AG10803 (cell line): ENCODE measurements at places on chromosomes 3 and 15.

DNA sequence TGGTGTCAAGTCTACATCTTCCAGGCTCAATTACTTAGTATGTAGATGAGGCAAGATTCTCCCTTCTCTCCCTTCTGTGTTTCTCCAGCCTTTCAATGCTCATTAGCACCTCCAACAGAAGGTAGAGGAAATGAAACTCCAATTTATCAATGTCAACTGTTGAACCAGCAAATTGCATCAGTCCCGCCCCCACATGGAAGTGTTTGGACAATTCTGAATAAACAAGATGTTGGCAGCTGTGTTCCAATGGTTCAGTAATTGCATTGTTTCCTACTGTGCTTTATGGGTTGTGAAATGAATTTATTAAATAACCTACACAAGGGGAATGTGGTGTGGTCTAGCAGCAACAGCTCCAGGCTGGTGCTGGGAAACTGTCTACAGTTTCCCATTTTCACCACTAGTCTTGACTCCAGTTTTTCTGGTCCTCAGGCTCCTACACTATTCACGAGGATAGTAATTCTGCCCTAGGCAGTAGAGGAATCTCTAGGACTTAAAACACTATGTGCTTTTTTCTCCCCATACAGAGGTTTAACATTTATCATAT lies 91.9 kb downstream of the MB21D2 start:
- DNase-seq, result peak; percentile 70

GRCh38 chr3:179278932-179279693 lies 28.2 kb upstream of the KCNMB3 start:
- no peak for DNase-seq

GRCh38 chr15:56098195-56098863 lies 104.9 kb upstream of the NEDD4 start:
- no peak for DNase-seq

DNA sequence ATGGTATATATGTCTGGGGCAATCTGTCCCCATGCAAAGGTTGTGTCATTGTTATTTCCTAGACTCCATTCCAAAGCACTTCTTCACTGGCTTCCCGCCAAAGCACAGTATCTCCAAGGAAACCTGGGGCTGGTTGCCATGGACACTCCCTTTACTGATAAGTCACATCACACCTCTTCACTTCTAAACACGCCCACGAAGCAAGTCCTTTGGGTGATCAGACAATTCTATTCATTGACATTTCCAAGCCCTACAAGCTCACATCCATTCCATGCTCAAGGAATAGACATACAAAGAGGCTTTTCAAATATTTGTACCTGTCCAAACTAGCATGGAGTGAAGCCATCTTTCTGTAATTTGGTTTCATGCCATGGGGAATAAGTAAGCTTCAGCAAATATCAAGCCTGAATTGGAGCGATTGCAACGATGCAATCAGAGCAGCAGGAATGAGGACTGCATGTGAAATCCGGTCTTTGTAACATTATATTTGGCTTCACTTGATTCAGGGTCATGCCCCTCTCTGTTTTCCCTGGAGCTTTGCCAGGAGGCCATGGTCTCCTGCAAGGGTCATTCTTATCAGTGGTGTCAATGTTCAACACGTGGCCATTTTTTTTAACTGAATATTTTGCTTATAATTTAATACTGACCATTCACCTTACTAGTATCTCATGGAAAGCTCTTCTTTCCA lies 201.6 kb upstream of the TMC3 start:
- no peak for DNase-seq

- no peak for DNase-seq
Measured at GRCh38 chr15:69891070-69891536, 206.6 kb downstream of the TLE3 start.

- peak; percentile 70 for DNase-seq
Measured at GRCh38 chr3:115814778-115815380, 191.6 kb downstream of the GAP43 start.

GRCh38 chr15:56460071-56460470 lies 4.9 kb downstream of the MNS1 start:
- DNase-seq, result peak; percentile 10

- no peak for DNase-seq
Measured at GRCh38 chr3:93923006-93923405, 50.7 kb downstream of the PROS1 start.

DNA sequence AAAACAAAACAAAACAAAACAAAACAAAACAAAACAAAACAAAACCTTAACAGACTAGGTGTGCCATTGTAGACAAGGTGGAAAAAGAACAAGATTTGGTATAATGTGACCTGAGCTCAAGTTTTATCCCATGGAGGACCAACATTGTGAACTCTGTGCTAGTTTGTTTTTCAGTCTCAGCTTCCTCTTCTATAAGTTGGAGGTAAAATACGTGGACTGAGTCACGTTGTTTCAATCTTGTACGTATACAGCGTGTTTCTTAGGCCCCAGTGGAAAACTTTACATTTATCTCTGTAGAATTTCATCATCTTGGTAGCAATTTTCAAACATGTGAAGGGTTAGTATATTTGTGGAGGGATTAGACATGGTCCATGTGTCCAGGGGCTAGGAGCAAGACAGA lies 261.6 kb downstream of the CD47 start:
- DNase-seq, result no peak

GRCh38 chr15:67968966-67969365 lies 85.1 kb upstream of the PIAS1 start:
- no peak for DNase-seq

GRCh38 chr3:193451902-193452301 lies 73.3 kb upstream of the ATP13A5 start:
- DNase-seq, result no peak

GRCh38 chr3:54988838-54989630 lies 61.2 kb upstream of the LRTM1 start:
- peak; percentile 94 for DNase-seq

DNA sequence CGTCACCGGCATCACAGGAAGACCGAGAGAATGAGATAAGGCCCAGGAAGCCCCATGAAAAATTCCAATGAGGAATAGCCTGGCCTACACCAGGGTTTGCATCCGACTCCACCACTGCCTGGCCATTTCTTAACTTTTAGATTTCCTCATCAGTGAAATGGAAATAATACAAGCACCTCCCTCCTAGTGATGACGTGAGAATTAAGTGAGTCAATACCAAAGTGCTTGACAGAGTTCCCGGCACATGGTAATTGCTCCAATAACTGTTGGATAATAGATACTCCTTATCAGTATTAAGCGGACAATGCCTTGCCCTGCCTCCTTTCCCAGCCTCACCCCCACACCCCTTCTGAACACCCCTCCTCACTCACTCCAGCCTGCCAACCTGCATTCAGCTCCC lies 105.4 kb downstream of the TLE3 start:
- DNase-seq, result no peak

GRCh38 chr3:55567615-55568014 lies 80.5 kb upstream of the WNT5A start:
- DNase-seq, result no peak

- no peak for DNase-seq
Measured at GRCh38 chr15:98666841-98667240, 18.5 kb downstream of the IGF1R start.

- peak; percentile 83 for DNase-seq
Measured at GRCh38 chr15:80179025-80179759, 26.4 kb downstream of the FAH start.

- DNase-seq, result no peak
Measured at GRCh38 chr3:120218981-120219380, 66.0 kb downstream of the GPR156 start.

GRCh38 chr15:95459273-95459672 lies 871.2 kb upstream of the NR2F2 start:
- DNase-seq, result peak; percentile 4

DNA sequence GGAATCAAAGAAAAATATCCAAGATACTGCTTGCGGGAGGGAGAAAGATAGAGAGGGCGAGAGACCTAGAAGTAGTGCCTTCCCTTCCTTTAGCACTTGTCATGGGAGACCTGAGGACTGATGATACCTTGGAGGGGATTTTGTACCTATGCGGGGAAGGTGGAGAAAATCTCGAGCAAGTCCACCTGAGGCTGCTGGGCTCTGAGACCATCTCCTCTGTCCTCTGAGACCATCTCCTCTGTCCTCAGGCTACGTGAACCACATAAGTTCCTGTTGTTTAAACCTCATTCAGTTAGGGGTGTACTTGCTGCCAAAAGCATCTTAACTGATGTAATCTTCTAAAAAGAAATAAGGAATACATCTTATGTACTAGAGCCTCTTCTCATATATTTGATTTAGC lies 164.9 kb downstream of the NR2F2 start:
- no peak for DNase-seq

DNA sequence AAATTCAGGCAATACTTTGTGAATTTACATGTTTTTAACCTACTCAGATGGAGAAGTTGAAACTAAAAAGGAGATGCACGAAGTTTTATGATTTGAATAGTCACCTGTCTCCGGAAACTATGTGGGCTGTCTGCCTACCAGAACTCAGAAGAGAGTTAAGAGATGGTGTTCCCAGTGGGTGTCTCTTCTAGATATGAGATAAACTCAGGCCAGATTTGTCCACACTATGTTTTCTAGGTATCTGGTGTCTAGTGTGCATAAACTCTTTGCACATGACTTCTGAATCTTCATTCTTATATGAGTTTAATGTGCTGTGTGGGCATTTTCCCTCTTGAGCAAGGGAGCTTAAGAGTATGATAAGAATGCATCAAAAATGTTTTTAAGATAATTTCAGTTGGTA lies 222.8 kb downstream of the FOXP1 start:
- no peak for DNase-seq

DNA sequence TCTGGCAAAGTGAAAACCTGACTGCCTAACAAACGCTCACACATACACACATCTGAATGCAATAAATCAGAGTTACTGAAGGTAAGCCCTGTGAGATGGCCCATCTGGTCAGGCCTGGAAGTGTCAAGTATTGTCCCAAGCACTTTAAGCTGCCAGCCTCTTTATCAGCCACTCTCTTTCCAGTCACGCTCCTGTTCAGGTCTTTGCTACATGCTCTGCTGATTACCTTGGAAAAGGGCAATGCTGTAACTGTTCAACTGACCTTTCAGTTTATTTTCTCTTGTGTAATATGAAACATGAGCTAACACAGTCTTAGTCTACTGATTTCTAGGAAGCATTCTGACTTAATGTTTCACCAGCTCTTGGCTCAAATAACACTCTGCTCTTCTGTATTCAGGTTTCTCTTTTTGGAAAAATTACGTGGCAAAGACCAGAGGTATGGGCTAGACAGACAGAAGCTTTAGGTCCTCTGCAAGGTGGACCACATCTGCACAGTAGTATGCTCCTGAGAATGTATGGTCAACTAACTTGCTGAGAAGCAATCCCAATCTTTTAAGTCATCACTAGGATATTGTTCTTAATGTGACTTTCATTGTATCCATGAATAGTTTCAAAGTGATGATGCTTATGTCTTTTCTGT lies 44.5 kb downstream of the GBE1 start:
- DNase-seq, result peak; percentile 48

DNA sequence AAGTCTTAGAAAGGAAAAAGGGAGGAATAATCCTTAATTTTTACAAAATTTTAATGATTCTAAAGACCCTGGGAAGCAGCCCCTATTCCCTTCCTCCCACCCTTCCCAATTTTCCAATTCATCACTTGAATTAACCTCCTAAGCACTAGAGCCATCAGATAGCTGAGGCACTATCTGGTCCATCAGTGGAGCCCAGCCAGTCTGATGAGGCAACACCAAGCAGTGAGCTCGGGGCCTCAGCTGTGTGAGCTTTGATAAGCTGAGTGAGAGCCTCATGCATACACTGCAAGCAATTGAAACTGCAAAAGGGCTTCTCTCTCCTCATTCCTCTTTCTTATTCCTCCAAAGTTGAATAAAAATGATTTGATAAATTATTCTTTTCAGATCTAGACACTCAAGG lies 31.9 kb downstream of the TUSC7 start:
- no peak for DNase-seq

GRCh38 chr3:166125179-166125578 lies 288.0 kb upstream of the BCHE start:
- DNase-seq, result no peak

DNA sequence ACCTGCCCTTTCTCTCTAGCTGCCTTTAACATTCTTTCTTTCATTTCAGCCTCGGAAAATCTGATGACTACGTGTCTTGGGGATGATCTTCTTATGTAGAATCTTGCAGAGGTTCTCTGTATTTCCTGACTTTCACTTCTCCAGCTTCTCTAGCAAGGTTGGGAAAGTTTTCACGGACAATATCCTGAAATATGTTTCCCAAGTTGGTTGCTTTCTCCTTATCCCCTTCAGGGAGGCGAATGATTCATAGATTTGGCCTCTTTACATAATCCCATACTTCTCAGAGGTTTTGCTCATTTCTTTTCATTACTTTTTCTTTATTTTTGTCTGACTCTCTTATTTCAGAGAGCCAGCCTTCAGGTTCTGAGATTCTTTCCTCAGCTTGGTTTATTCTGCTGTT lies 62.1 kb upstream of the CCDC54 start:
- DNase-seq, result peak; percentile 9

DNA sequence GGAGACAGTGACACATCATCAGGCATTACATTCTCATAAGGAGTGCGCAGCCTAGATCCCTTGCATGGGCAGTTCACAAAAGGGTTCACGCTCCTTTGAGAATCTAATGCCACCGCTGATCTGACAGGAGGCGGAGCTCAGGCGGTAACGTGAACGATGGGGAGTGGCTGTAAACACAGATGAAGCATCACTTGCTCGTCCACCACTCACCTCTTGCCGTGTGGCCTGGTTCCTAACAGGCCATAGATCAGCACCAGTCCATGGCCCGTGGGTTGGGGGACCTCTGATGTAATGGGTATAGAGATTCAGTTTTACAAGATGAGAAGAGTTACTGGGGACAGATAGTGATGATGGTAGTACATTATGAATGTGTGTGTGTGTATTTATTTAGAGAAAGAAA lies 63.0 kb downstream of the FRMD5 start:
- no peak for DNase-seq

DNA sequence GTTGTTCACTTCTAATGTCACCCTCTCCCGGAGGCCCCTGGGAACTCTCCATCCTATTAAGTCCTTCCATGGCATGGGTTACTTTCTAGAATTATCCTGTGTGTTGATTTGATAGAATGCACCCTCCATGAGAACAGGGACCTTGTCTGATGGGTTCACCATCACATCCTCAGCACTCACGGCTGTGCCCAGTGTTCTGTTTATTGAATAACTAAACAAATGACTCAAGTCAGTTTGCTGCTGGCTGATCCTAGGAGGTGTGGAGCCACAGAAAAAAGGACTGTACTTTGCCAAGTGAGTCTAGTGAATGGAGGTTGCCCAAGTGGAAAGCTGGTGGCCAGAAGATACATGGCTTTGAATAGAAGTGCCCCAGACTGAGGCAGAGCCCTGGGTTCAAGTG lies 48.5 kb upstream of the RAB6B start:
- DNase-seq, result peak; percentile 21

GRCh38 chr3:105686278-105686897 lies 182.4 kb downstream of the CBLB start:
- peak; percentile 48 for DNase-seq

DNA sequence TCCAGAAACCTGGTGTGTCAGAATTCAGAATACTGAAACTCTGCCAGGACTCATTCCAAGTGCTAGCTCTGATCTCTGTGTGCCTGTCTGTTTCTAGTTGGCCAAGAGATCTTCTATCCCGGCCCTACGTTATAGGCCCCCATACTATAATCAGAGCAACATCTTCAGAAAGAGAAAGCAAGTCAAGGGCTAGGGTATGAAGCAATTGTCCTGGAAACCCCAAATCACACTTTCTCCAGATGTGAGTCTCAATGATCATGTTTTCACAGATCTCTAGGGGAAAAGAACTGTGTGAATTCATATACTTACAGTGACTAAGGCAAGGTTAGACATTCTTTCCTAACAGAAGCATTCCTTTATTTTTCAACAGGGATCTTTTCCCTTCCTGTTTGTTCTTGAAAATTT lies 309.7 kb downstream of the SLC9A9 start:
- DNase-seq, result peak; percentile 94
